Suprapubic skin (tissue), 4 donors: ENCODE measurements at places on chromosomes 13 and 19. TPM values are rescaled to one million over a fixed set of nuclear protein-coding genes. Genes with fewer than 3 reads are reported as not detected.

DNA sequence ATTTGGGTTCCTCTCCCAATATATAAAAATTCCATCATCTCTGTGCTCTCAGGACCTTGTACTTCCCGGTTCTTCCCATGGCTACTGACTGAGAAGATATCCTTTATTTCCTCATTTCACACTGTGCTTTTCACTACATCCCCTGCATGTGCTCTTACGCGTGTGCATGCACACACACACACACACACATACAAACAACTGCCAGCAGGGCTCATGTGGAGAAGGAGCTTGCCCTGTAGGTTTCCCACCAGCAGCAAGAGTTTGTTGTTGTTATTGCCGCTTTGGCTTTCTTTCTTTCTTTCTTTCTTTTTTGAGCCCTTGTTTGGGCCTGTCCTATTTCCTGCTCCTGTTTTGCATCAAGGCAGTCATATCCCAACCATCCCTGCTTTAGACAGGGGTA, 43.6 kb downstream of the TEX26 start:
- no peak for DNase-seq

DNA sequence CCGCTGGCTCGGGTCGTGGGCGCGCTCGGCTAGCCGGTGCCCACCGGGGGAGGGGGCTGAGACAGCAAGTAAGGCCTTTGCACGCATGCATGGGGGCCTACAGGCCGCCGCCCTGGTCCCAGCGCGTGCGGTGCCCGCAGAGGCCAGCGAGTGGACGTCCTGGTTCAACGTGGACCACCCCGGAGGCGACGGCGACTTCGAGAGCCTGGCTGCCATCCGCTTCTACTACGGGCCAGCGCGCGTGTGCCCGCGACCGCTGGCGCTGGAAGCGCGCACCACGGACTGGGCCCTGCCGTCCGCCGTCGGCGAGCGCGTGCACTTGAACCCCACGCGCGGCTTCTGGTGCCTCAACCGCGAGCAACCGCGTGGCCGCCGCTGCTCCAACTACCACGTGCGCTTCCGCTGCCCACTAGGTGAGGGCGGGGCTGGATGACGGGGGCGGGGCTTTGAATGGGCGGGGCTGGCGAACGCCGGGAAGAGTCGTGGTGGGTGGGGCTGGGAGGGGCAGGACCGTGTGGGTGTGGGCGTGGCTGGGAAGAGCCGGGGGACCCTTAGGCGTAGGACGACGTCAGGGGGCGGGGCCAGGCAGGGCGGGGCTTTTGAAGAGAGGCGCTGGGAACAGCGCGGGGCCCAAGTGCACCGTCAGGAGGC, 2.1 kb downstream of the CILP2 start:
- DNase-seq: no peak

CYP2B6 gene
- 4.2 TPM for total RNA-seq

DNA sequence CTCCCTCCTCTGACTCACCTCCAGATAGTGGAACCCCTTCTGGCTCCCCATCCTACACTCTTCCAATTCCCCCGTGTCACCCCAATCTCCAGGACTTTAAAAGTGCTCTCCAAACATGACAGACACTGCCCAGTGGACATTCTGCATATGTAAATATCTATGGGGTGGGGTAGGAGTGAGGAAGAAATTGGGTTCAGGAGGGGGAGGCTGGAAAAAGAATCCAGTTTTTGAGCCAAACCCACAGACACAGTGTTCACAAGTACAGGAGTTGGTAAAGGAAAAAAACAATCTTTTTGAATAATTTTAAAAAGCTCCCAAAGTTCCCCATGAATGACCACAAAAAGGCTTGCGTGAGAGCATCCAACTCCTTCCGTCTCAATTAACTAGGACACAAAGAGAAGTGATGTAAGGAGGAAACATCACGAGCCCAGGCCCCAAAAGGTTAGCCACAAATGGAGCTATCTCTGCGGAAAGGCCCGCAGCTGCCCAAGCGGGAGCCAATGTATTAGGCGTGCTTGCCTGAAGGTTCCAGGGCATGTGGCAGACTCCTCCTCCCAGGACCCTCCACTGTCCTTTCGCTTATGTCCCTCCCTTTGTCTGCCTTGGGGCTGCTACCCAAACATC, 18.0 kb downstream of the ZC3H4 start:
- no peak for DNase-seq

LYPD4 gene
- total RNA-seq: not detected

ANGPTL8 gene
- total RNA-seq: not detected

ZIM2 gene
- total RNA-seq: not detected

- no peak for DNase-seq
These were observed 10.5 kb downstream of the SLC25A42 start for GRCh38 chr19:19074196-19074882.

- no peak for DNase-seq
These were observed 9.5 kb upstream of the VN1R1 start for GRCh38 chr19:57466489-57466888.

CLEC17A gene
- not detected for total RNA-seq

DNA sequence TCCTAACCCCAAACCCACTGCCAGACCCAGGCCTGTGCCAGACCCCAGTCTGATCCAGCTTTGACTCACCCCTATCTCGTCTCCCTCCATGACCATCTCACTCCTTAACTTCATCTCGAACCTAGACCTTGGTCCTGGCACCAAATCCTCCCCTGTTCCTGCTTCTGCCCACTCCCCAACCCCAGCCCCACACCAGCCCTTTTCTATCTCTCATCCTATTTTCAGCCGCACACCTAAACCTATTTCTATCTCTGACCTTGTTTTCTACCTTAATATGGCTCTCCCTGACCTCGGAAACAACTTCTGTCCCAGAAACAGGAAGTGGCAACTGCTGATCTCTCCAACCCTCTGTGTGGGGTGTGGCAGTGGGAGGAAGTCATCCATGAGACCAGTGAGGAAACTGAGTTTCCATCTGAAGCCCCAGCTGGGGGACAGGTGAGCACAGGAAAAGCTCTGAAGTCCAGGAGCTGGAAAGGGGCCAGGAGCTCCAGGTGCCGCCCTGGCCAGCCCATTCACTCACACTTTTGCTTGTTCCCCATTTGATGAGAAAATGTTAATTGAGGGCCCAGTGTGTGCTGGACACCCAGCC, 13.7 kb downstream of the PTH2 start:
- no peak for DNase-seq

- no peak for DNase-seq
These were observed 27.3 kb downstream of the PNPLA6 start for GRCh38 chr19:7562646-7563393.

ADGRE3 gene
- not detected for total RNA-seq

- no peak for DNase-seq
These were observed 1775.8 kb upstream of the MIR17HG start for GRCh38 chr13:89571676-89572075.

PCDH8 gene
- total RNA-seq: not detected

ZNF154 gene
- 0.13 TPM for total RNA-seq

- DNase-seq: peak; percentile 88
These were observed 736 bp upstream of the ZMYM5 start for GRCh38 chr13:19864024-19864745.

GRCh38 chr19:40553885-40554857, 22.5 kb upstream of the SHKBP1 start:
- no peak for DNase-seq

GRCh38 chr19:13795595-13796300, 505 bp downstream of the ZSWIM4 start:
- no peak for DNase-seq

DNA sequence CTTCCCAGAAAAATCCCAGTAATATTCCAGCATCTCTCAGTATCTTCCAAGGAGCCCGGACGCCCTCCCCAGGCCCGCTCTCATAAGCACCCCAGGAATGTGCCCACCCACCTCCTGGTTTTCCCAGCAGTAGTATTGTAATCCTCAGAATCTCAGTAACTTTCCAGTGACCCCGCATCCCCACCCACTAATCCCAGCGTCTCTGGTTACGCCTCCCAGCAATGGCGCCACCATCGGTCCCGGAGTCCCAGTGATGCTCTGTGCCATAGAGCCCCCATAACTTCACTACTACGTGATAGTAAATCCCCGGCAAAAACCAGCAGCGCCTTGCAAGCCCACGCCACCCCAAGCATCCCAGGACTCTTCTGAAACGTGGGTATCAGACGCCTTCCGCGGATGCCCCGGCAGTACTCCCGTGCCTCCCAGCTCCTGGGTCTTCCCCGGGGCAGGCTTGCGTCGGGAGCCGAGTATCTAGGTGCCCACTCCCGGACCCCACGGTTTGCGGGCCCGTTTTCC, 928 bp upstream of the PNPLA6 start:
- no peak for DNase-seq

- no peak for DNase-seq
These were observed 21.7 kb downstream of the IRS2 start for GRCh38 chr13:109764470-109765291.

- no peak for DNase-seq
These were observed 59.9 kb downstream of the TBC1D4 start for GRCh38 chr13:75422028-75422427.

LPAR6 gene
- total RNA-seq: 13.3 TPM

DNA sequence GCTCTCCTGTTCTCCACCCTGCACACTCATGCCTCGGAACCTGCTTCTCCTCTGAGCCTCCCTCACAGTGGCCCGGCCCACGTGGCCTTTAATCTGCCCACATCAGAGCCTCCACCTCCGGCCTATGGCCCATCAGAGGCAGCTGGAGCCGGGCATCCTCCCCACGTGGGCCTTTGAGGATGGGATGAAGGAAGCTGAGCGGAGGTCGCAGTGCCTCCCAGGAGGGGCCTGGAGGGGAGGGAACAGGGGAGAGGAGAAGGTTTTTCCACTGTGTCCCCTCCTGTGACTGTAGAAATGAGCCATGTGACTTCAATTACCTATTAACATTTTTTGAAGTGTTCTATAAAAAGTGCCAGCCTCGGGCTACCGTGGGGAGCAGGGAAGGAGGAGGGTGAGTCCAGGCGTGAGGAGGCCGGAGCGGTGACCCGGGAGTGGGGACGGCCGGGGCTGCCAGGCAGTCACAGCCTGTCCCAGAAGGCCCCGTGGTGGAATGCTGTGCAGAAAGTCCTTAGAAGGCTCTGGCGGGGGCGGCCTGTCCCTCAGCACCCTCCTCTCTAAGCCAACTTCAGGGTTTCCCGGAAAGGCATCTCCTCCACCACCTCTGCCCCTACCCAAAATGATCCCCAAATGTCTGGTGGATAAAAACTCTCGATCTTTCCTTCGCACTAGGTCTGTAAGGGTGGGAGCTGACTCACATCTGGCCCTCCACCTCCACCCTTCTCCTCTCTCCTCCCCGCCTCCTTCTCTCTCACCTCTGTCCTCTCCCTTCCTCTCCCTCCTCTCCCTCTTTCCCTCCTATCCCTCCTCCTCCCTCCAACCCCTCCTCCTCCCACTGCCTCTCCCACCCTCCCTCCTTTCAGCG, 24.8 kb upstream of the SLC1A5 start:
- DNase-seq: no peak

GRCh38 chr13:69866555-69866954, 241.1 kb upstream of the ATXN8OS start:
- DNase-seq: no peak

DNA sequence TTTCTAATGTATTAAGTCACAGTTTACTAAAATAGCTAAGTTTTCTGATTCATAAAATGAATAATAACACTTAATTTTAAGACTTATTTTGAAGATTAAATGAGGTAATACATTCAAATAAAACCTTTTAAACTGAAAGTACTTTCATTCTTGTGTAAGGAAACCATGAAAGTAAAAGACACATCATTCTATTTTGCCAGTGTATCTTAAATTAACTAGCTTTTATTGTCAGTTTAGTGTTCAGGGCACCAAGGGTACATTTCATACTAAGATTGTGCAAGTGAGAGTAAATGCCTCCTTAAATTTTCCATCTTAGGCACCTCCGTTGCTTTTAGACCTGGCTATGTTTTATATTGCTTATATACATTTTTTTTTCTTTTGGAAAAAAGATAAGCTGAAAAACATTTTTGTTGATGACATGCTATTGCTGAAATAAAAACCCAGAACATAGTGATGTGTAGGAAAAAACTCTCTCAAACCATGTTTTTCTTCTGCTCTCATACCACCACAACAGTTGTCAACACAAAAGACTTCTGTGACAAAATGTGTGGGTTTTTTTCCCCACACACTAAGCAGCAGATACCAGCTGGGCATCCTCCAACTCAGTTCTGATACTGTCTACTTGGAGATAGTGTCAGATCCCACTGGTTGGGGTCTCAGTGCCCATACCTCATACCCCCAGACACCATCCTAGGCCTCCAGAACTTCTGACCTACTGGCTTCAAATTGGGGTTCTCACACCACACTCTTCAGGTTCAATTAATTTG, 30.7 kb upstream of the LPAR6 start:
- DNase-seq: no peak

ZNF729 gene
- total RNA-seq: not detected

MUC16 gene
- 0.91 TPM for total RNA-seq

DNA sequence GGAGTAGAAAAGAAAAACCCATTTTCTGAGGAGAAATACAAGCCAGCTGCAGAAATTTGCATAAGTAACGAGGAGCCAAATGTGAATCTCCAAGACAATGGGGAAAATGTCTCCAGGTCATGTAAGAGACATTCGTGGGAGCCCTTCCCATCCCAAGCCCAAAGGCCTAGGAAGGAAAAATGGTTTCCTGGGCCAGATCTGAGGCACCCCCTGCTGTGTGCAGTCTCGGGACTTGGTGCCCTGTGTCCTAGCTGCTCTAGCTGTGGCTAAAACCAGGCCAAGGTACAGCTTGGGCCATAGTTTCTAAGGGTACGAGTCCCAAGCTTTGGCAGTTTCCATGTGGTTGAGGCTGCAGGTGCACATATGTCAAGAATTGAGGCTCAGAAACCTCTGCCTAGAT, 444.9 kb downstream of the PCDH20 start:
- DNase-seq: no peak

DNA sequence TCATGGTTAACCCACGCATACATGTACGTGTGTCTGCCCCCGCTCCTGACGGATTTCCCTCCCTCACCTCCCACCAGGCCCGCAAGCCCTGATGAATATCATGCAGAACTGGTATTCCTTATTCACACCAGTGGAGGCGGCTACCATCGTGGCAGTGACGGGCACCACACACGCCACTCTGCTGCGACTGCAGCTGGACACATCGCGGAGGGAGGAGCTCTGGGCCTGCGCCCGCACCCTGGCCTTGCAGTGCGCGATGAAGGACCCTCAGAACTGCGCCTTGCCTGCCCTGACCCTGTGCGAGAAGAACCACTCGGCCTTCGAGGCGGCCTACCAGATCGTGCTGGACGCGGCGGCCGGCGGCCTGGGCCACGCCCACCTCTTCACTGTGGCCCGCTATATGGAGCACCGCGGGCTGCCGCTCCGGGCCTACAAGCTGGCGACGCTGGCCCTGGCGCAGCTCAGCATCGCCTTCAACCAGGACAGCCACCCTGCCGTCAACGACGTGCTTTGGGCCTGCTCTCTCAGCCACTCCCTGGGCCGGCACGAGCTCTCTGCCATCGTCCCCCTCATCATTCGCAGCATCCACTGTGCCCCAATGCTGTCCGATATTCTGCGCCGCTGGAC, 35.0 kb downstream of the ZSWIM4 start:
- no peak for DNase-seq

GRCh38 chr19:9644472-9644871, 23.4 kb upstream of the ZNF561 start:
- DNase-seq: no peak

ZFR2 gene
- total RNA-seq: 4.8 TPM
